Skin of body (tissue), 3 donors: ENCODE measurements at places on chromosomes 5 and 9. TPM values are rescaled to one million over a fixed set of nuclear protein-coding genes. Genes with fewer than 3 reads are reported as not detected.

- DNase-seq: no peak
Observed at GRCh38 chr5:6545036-6545693, 87.7 kb downstream of the NSUN2 start.

Gene FREM1
- 30.9 TPM for total RNA-seq

GRCh38 chr5:155150012-155150411, 136.5 kb downstream of the KIF4B start:
- no peak for DNase-seq

GRCh38 chr5:160001457-160001856, 7.5 kb upstream of the TTC1 start:
- no peak for DNase-seq

- DNase-seq: no peak
Observed at GRCh38 chr5:56840597-56840996, 25.2 kb downstream of the MAP3K1 start.

- no peak for DNase-seq
Observed at GRCh38 chr9:101409079-101409477, 10.4 kb downstream of the ZNF189 start.

Gene GPX3
- 31.1 TPM for total RNA-seq

DNA sequence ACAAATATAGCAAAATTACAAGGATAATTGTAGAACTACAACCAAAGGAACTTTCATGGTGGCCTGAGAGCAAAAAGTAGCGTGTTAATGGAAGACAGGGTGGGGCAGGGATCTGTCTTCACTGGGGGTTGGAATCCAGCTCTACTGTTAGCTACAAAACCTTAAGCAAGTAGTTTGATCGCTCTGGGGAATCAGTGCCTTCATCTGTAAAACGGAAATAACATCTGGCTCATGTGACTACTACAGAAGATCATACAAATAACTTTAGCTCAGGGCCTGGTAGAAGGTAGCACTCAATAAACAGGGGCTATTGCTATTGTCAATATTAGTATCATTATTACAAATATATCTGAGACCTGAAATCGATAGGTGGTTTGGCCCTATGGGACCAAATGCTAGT, 40.4 kb downstream of the ZNF608 start:
- no peak for DNase-seq

Gene PCDHB10
- 1.8 TPM for total RNA-seq

DNA sequence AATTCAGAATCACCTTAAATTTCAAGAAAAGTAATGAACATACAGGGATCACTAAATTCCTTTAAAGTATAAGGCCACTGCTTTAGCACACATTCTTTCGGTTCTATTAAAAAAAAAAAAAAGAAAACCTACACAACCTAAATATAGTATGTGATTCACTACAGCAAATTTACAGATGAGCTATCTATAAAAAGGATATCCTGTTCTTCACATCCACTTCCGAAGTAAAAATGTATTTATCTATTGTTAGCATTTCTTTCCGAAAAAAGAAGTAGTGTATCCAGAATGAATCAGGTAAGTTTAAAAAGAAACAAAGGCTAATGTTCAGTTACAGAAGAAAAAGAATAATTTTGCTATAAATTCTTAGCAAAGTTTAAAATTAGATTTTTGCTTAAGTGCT, 70.2 kb downstream of the ECPAS start:
- DNase-seq: no peak

- DNase-seq: no peak
Observed at GRCh38 chr5:138093036-138093435, 9.2 kb downstream of the WNT8A start.

Gene NEURL1B
- total RNA-seq: 15.9 TPM

- no peak for DNase-seq
Observed at GRCh38 chr5:32984851-32985610, 273.9 kb downstream of the NPR3 start.

DNA sequence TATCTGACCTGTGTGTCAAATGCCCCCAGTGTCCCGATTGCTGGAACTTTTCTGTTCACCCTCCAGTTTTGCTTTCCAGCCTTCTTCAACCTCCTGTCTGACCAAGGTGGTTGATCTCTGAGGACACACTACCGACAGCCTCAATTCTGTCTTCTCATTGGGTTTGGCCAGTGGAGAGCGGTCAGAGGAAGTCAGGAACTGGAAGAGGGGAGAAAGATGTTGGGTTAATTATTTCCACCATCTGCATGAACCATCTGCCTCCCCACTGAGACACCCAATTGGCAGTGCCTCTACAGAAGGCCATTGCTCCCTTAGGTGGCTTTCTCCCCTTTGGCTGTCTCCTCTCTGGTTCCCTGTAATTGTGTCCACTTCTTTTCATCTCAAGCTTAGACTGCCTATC, 154.3 kb upstream of the RAI14 start:
- no peak for DNase-seq

DNA sequence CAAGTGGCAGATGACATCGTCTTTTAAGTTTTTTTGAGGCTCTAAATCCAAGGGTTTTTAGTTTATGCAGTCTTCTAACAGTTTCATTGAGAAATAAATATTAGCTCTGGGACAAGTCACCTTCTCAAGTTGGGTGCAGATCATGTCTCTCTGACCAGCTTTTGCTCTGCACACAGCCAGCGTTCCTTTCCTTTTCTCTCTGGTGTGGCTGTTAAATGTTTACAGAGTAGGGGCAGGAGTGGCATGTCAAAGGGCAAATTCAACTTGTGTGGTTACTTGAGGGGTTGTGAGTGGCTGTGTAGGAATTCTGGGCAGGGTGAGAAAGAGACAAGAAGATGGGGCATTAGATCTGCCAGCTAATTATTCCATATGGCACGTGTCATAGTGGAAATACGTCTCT, 187.5 kb upstream of the HMHB1 start:
- DNase-seq: no peak

- DNase-seq: no peak
Observed at GRCh38 chr5:132471151-132471907, 19.2 kb downstream of the IRF1 start.

Gene PRDM9
- not detected for total RNA-seq

GRCh38 chr5:14872070-14872989, 752 bp upstream of the ANKH start:
- peak; percentile 18 for DNase-seq

GRCh38 chr9:137866226-137867141, 11.1 kb upstream of the CACNA1B start:
- DNase-seq: no peak

- DNase-seq: peak; percentile 38
Observed at GRCh38 chr5:14917719-14918118, 46.1 kb upstream of the ANKH start.

DNA sequence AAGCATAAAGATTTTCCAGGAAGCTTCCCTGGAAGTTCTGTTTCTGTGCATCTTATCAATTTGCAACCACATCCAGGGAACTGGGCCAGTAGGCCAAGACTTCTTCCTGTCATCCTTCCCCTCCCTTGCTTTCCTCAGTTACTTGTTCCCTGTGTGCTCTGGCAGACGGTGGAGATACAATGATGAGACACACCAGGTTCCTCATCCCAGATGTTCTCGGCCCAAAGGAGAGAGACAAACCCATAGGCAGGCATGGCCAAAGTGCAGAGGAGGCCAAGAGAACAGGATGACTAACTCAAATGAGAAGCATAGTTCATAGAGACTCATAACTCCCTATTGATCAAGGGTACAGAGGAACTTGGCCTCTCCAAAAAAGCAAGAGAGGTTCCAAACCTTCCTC, 652.6 kb downstream of the CCDC171 start:
- DNase-seq: no peak

- DNase-seq: no peak
Observed at GRCh38 chr9:121640491-121641223, 10.8 kb upstream of the DAB2IP start.

DNA sequence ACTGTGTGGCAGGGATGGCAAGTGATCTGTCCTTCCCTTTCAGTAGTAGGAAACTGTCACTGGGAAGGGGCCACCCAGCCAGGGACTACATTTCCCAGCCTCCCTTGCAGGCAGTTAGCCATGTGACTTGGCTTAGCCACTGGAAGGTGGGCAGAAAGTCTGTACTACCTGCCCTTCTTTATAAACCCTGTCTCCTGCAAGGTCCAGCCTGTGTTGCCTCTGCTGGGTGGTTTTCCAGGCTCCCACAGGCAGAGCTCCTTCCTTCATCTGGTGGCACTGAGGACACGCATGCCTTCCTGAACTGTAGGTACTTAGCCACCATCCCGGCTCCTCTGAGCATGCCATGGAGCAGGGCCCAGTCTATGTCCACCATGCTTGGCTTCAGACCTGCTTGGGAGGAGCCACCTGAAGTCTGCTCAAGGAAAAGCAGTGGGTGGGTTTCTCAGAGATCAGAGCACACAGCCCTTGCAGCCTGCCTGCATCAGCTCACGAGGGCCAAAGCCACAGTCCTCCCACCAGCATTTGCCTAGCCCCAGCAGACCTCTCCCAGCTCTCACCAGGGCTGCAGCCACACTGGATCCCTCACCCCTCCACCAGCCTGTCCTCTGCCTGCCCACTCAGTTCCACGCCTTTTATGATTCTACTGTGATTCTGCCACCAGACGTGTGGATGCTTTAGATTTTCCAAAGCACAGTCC, 16.7 kb upstream of the SLC25A51 start:
- no peak for DNase-seq

GRCh38 chr9:112186695-112187094, 11.6 kb upstream of the SUSD1 start:
- no peak for DNase-seq

- no peak for DNase-seq
Observed at GRCh38 chr9:125262294-125262991, 817 bp downstream of the GAPVD1 start.

Gene FAM221B
- not detected for total RNA-seq

DNA sequence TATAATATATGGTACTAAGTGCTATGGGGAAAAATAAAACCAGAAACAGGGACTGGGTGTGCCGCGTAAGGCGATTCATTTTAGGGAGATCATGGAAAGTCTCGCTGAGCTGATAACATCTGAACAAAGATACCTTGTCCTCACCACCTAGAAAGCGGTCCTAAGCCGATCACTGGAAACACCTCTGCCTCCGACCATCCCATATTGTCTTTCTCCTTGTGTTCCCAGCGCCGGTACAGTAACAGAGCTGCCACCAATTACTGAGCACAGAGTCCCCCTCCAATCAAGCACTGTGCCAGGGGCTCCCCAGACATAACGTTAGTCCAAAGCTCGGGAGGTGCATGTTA, 704 bp downstream of the CCDC112 start:
- no peak for DNase-seq

GRCh38 chr5:152170350-152170749, 234.7 kb downstream of the NMUR2 start:
- no peak for DNase-seq

DNA sequence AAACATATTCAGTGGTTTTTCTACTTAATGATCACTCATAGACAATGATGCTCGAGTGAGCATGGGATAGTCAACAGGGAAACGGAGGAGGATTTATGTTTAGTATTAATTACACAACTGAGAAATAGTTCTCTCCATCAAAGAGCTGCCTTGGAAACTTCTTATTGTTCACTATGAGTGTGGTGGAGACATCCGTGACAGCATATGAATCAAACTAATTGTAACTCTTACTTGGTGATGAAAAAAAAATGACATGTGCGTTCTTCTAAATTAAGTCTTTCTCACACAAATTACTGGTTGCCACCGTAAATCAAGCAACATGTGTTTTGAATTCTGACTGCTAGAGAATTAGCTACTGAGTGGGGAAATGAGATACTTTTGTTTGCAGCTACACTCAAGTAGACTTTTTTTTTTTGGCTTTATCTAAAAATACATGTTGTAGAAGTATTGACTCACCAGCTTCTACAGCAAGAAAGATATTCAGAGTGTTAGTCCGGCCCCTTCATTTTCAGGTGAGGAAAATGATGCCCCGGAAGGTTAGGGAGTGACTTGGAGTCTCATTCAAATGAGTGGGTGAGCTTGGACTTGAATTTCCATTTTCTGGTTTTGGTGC, 179.4 kb downstream of the CFAP90 start:
- DNase-seq: peak; percentile 89

DNA sequence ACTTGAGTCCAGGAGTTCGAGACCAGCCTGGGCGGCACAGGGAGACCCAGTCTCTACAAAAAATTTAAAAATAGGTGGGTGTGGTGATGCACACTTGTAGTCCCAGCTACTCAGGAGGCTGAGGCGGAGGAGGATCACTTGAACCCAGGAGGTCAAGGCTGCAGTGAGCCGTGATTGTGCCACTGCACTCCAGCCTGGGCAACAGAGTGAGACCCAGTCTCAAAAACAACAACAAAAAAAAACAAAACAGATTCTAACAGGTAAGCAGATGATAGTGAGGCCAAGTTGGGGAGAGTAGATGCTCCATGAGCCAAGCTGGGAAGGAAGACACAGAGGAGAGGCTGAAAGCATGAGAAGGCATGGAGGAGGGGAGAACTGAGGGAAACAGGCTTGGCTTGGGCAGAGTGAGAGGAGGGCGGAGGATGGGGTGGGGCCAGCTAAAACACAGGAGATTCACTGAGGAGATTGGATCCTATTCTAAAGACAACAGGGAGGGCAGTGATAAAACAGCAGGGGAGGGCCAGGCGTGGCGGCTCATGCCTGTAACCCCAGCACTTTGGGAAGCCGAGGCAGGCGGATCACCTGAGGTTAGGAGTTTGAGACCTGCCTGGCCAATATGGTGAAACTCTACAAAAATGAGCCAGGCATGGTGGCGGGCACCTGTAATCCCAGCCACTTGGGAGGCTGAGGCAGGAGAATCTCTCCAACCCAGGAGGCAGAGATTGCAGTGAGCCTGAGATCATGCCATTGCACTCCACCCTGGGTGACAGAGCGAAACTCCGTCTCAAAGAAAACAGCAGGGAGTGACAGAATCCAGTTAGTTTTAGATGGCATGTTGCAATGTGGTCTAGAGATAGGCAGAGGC, 8.4 kb downstream of the RPS14 start:
- DNase-seq: no peak

- DNase-seq: no peak
Observed at GRCh38 chr5:169893571-169893970, 86.7 kb downstream of the INSYN2B start.

- DNase-seq: no peak
Observed at GRCh38 chr5:96977228-96977627, 41.3 kb downstream of the LNPEP start.

- DNase-seq: peak; percentile 55
Observed at GRCh38 chr5:150129813-150130492, 25.7 kb downstream of the PDGFRB start.

Gene SPTLC1
- 100 TPM for total RNA-seq

DNA sequence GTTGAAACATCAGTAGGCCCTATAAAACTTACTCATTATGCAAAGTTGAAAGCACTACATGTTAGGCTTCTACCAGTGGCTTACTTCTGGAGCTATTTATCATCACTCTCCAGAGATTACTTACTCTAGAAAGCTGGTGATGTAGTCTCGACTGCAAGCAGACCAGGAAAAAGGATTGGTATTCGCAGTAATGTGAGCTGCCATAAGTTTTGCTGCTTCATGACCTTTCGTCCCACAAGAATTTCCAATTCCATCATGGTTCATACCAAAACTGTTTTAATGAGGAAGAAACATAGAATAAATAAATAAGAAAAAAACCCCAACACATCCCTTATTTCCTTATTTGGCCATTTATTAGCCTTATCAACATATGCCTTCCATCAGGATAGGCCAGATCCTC, 181.9 kb downstream of the ADAMTS6 start:
- no peak for DNase-seq

Gene MARCOL
- not detected for total RNA-seq
